ENCODE measurements at places on chromosomes 12 and 14.

DNA sequence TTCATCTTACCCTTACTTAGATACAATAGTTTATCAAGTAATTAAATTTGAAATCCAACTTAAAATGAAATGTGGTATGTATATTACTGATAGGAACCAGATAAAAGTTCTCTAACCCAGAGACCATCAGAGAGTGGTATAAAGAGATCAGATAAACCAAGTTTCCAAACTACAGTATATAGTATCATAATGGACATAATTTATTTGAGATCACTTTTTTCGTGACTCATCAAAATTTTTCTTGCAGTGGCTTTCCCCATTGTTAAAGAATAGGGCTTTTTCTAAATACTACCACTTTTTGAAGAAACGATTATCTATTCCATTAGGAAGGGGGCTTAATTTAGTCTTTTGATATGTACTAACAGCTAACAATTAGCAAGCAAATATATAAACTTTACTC, 15.2 kb upstream of the HSPA2 start:
- DNase-seq: no peak

DNA sequence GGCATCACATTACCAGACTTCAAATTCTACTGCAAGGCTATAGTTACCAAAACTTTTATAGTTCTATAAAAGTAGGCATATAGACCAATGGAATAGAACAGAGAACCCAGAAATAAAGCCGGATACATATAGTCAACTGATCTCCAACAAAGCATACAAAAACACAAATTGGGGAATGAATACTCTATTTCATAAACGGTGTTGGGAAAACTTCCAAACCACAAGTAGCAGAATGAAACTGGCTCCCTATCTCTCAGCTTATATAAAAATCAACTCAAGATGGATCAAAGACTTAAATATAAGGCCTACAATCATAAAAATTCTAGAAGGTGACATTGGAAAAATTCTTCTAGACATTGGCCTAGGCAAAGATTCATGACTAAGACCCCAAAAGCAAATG, 187.9 kb upstream of the PLXNC1 start:
- no peak for DNase-seq

DNA sequence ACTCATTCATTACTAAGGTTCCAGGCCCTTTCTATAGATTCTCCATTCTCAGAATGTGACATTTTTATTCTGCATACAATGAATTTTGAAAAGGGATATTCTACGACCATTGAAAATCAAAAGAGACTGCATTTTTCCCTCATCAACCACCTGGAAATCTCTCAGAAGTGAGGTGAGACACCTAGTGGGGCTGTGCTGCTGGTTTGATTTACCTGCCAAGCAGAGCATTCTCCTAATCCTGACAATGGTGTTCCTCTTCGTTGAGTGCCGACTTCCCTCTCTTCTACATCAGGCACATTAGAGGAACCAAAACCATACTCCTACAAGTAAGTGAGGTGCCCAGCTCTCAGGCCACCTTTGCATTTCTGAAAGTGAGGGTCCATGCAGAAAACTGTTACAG, 14.9 kb downstream of the CKB start:
- no peak for DNase-seq

DNA sequence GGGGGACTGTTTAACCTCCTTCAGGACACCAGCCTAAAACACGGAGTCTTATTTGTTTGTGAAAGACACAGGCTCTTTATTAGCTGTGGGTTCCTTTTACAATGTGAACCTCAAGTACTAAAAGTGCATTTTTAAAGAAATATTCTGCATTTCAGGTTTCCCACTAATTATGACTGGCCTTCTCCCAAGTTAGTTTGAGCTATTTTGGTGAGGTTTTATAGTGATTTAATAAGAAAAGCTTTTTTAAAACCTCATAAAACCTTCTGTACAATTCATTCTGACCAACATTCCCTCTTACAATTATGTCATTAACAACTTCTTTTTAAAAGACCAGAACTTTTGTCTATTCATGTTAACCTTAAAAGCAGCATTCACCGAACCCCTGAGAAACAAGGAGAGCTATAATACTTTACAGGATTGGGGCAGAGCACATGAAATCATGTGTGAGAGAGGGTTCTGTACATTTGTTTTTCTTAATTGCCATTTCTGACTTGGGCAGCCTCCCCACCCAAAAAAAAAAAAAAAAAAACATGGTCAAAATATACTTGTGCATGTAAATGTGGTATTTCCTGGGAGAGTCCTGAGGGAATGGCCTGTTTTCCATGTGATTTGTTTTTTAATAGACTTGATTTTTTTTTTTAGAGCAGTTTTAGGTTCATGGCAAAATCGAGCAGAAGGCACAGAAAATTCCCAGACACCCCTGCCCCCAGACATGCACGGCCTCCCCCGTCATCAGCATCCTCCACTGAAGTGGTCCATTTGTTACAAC, 169.5 kb downstream of the CHST11 start:
- DNase-seq: no peak

DNA sequence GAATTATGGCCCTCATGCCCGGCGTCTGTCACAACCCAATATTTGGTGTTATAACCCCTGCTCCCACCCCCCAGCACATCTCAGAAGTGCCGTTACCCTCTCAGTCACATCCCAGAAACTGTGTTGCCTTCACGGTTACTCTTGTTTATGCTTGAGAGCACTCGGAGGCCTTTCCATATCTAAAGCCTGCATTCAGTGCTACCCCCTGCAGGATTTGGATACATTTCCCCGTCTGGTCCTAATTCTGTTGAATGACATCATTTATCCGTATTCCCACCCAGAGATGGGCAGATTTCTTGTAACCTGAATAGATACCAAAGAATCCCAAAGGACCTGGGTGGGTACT, 19.1 kb upstream of the FOS start:
- DNase-seq: no peak

- DNase-seq: no peak
Observed at GRCh38 chr12:26614011-26614616, 218.9 kb downstream of the ITPR2 start.

DNA sequence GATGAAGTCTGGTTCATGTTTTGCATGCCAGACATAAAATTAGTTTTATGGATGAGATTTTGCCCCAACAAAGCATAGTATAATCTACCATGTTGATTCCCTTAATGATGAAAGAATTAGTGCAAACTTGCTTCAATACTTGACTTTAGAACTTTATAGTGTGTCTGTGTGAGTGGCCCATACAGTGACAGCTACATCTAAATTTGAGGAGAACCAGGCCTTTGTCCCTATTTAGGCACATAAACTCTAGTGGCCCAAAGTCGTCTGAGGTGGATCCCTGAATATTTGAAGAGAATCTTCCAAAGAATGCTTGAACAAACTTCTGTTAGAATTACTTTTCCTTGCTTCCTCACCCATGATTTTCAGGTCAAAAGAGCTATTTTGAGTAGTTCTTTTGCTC, 70.4 kb downstream of the POLR3B start:
- no peak for DNase-seq

DNA sequence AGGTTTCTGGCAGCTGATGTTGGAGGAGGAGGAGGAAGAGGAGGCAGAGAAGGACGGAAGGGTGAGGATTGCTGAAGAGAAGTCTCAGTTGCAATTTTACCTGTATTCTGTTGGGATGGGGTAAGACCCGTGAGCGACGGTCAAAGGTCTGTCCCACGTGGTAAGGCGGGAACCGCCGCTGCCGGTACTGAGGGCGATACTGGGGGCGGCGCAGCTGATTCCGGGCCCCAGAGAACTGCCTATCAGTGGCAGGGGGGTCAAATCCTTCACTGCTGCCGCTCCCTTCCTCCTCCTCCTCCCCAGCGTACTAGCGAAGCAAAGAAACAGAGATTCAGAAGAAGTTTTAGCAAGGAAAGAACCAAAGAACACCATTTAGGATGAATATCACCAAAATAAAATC, 13.3 kb downstream of the YBX3 start:
- no peak for DNase-seq

DNA sequence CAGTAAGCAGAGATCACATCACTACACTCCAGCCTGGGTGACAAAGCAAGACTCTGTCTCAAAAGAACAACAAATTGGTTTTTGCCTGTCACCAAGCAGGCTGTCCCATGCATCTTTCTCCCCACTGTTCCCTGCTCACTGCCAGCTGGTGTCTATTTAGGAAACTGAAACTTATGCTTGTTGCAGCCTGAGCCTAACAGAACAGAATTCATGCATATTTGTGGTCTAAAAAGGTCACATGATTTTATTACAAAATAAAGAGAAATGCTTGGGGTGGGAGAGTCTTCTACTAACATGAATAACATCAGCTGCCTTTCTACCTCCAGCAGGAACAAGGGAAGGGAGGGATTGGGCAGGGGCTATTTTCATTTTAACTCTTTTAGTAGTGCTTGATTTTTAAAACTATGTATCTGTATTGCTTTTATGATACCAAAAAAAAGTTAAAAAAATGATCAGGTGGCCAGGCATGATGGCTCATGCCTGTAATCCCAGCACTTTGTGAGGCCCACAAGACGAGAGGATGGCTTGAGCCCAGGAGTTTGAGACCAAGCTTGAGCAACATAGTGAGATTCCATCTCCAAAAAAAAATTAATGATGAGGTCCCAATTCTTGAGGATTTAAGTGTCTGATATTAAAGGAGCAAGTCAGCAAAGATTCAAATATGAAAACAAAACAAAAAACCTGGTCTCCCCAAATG, 923 bp downstream of the STAT2 start:
- no peak for DNase-seq

DNA sequence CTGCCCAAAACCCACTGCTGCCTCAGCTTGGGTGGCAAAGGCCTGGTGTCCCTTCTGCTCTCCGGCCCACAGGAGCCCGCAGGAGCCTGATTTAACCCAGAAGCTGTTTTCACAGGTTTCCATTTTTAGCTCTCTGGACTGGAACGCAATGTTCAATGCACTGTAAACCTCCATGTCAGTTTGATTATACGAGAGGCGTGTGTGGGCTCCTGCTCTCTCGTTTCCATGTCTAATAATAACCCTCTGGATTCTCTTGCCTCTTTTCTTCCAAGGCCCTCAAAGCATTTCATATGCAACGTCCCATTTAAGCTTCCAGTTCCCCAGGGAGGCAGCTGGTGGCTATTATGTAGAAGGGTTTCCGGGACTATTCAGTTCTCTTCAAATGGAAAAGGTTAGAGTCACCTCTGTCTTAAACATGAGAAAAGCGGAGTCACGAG, 161.1 kb downstream of the SUDS3 start:
- DNase-seq: no peak

- no peak for DNase-seq
Observed at GRCh38 chr14:80996049-80996901, 40.9 kb downstream of the TSHR start.

DNA sequence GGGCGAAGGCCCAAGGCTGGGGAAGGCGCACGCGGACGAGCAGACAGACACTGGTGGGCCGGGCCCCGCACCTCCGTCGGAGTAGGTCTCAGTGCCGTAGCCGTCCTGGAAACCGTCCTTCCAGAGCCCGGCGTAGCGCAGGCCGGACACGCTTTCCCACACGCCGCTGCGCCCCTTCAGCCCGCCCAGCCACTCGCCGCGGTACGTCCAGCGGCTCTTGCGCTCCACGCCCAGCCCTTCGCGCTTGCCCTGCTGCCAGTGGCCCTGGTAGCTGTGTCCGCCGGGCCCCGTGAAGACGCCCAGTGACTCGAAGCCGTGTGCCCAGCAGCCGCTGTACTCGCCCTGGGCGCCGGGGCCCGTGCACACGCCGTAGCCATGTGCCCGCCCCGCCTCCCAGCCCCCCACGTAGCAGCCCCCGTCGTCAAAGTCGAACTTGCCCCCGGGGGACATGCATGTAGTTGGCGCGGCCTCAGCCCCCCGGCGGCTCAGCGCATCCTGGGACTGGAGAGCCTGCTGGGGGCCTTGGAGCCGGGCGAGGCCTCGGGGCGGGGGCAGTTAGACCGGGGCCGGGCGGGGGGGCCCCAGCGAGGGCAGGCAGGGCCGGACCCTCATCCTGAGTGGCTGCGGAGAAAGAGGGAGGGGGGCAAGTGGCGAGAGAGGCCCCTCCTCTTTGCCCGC, 1.4 kb downstream of the JPH4 start:
- no peak for DNase-seq

DNA sequence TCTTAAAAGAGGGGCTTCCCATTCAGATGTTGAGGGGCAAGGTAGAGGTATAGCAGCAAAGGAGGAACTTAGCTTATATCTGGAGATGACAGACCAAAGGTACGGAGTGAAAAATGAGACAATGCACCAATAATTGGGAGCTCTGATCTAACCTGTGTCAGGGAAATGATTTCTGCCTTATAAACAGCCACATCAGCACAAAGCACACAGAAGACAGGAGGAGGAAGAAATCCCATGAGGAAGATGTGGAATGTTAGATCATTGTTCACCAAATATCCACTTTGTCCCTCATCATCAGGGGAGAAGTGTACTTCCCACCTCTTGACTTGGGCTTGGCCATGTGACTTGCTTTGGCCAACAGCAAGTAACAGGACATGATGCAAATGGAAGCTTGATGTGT, 93.7 kb upstream of the WSCD2 start:
- no peak for DNase-seq

- DNase-seq: no peak
Observed at GRCh38 chr12:82688035-82688501, 1.4 kb downstream of the TMTC2 start.

DNA sequence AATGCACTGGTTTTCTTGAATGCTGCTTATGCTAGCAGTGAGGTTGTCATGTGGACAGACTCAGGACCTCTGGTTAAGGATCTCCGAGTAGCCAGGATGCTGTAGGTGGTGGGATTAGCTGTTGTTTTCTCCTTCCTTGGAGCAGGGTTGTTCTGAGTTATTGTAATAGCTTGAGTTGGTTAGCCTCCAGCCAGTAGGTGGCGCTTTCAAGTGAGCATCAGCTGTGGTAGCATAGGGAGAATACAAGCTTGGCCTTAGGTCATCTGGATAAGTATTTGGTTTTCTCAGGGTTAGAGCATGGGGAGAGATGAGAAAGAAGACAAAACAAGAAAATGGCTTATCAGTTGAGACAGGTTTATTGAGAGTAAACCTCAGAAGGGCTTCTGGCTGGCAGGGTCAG, 299.7 kb upstream of the FBXO33 start:
- no peak for DNase-seq

All from activated T-cell treated with anti-CD3 and anti-CD28 coated beads, Interleukin-2, amount 50 U/mL, for 24 hours (primary cell).